ENCODE measurements at places on chromosomes 16 and 17.

DNA sequence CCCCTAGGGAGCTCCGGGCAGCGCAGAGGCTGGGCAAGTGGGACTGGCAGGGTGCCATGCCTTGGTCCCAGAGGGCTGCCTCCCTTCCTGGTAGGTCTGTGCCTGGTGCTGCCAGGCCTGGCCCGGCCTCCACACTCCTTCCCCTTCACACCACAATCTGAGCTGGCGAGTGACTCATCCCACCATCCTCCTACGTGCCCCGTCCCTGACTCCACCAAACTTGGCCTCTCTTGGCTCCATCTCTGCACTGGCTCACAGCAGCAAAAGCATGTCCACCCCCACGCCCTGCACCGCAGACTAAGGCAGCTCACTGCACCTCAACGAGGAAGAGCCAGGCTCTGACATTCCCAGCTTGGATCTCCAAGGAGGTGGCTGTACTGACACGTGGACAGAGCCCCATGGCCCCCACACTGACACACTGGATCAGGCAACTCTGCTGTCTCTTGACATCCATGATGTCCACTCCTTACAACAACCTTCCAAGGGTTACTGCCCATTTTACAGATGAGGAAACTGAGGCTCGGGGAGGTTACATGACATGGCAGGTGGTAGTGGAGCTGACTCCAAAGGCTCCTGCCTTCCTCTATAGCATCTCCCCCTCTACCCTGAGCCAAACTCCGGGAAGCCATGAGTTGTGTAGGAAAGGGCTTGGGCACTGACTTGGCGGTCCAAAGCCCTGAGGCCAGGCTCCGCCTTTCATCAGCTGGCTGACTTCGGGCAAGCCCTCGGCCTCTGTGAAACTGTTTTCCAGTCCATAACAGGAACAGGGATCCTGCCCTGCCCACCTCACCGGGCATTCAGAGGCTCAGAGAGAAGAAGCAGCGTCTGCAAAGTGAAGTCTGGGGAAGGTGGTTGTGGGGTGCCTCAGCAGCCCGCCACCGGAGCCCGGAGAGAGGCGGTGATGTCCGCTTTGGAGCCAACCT lies 20.1 kb upstream of the KRT19 start:
- DNase-seq, result peak; percentile 88

DNA sequence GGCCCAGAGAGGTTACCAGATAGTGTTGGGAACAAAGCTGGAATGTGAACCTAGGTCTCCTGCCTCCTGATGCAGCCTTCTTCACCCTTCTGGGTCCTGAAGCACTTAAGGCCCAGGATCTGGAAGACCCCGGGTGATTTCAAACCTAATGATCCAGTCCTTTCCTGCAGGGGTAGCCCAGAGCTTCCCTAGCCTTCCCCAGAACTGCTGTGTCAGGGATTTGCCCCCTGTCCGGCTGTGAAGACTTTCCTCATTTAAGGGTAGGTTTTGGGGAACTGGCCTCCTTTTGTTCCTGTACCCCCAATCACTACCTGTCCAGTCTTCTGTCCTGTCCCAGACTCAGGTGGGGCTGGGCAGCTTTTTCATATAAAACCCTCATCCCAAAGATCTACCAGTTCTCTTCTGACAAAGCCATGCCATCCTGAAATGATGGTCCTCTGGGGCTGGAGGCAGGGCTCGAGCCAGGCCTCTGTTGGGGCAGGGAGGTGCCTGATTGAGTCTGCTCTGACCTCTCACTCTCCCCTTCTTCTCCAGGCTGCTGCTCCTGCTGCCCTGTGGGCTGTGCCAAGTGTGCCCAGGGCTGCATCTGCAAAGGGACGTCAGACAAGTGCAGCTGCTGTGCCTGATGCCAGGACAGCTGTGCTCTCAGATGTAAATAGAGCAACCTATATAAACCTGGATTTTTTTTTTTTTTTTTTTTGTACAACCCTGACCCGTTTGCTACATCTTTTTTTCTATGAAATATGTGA lies 1.3 kb downstream of the MT1X start:
- DNase-seq, result no peak

GRCh38 chr16:71721066-71721740 lies 3.3 kb downstream of the PHLPP2 start:
- no peak for DNase-seq

GRCh38 chr17:7982173-7982572 lies 20.2 kb upstream of the GUCY2D start:
- no peak for DNase-seq

GRCh38 chr16:35741546-35741945 lies 2282.1 kb downstream of the TP53TG3F start:
- no peak for DNase-seq

GRCh38 chr17:66302761-66303626 lies 581 bp downstream of the PRKCA start:
- peak; percentile 35 for DNase-seq

DNA sequence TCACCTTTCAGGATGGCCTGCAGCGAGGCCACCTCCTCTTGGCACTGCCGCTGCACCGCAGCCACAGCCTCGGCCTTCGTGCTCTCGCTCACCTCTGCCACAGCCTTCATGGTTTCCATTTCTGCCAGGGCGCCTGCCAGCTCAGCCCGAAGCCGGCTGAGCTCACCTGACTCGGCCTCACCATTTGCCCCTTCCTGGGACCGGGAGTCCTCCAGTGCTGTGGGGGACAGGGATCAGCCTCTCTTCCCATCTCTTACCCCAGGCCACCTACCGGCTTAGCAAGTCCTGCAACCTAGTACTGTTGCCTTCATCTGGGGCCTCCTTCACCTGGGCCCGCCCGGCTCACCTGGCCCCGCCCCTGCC lies 658 bp downstream of the RABEP2 start:
- DNase-seq, result no peak

- DNase-seq, result no peak
Measured at GRCh38 chr16:50302472-50303005, 36.2 kb downstream of the ADCY7 start.

DNA sequence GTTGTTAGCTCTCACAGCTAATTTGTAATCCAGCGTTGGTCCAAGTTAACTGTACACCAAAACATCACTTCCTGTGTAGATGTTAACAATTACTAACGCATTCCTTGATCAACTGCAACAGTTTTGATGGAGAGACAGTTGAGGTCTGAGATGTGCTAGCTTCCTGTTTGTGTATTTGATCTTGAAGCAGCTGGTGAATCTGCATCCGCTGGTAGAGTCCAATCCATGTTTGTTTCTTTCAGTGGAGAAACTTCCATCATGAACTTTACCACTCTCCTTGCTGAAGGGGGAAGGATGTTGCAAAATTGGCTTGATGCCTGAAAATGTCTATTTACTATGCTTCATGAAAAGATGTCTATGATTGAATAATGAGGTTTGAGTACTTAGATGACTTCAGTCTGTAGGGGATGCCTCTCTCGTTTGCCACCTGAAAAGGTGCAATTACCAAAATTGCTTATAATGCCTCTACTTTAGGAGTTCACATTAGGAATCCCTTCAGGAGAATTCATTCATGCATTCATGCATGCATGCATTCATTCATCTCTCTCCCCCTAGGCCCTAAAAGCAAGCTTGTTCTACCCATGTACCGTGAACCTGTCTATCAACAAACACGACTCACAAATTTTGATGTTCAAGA lies 39.6 kb upstream of the ZKSCAN2 start:
- no peak for DNase-seq

DNA sequence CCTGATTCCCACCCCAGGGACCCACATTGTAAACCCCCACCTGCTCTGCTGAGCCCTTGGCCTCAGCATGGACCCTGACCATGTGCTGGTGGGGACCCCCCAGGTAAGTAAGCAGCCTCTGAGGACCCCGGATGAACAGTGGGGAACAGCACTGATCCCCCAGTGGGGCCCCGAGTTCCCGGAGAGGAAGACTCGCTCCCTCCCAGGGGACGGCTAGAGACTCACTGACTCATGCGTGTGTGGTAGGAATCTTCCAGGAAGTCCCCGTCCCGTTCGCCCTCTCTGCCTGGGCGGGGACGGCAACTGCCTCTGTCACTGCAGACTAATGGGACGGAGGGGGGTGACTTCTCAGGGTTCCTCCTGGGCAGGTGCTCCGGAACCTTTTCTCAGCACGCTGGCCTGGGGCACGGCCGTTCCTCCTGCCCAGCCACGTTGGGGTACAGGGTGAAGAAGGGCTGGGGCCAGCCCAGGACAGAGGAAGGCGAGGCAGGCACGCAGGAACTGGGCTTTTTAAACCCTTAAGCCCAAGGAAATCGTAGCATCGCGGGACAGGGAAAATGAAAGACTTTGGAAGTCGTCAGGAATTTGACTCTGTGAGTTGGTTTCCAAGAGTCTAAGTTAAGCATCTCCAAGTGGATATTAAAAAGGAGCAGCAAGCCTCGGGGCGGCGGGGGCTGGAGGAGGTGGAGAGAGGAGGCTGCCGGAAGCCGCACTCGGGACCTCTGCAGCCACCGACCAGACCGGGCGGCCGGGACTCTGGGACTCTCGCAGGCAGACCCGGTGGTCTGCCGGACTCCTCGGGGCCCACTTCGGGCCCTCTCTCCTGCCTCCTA lies 178.7 kb downstream of the SEC14L1 start:
- peak; percentile 63 for DNase-seq

- DNase-seq, result no peak
Measured at GRCh38 chr17:55704401-55704800, 18.3 kb downstream of the TMEM100 start.

DNA sequence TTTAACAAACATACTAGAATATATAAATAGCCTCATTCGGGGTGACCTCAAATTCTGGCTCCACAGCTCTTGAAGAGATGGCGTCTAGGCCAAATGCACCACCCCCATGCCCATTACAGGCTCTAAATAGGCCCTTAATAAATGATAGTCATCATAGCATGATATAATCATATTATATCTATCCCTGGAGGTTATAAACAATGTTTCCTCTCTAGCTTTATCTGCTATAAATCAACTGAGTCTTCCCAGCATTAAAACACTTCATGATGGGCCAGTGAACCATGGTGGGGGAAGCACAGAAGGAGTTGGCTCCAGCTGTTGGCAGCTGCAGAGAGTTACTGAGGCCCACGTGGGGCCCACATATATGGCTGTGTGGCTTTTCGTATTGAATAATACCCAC lies 214.9 kb upstream of the MPHOSPH6 start:
- DNase-seq, result no peak

DNA sequence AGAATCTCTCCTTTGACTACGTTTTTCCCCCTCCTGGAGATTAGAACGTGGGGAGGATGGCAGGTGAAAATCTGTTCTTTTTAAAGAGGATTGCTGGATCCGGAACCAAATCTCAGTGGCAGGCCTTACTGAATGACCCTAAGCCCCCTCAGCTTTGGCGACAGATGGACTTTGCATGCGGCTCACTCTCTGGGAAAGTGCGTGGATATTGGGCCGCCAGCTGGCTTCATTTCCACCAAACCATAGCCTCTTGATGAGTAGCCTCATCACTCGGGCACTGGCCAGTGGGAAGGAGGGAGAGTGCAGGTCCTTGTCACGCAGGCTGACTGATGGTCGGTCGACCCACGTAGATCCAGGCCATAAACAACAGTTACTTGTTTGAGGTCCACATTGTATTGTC lies 31.3 kb upstream of the CCDC182 start:
- DNase-seq, result no peak

DNA sequence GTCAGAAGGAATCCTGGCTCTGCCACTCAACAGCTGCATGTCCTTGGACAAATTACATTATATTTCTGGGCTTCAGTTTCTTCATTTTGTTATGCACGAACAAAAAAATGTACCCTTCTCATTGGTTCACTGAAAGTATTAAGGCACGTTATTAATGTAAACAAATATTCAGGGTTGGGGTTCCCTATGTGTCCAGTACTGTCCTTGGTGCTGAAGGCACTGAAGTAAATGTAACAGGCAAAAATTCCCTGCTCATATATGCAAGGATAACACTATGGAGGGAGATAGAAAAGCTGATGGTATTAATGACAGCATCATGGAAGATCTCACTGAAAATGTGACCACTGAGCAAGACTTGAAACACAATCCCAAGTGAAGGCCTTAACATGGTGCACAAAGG lies 386.6 kb downstream of the XYLT1 start:
- DNase-seq, result no peak

DNA sequence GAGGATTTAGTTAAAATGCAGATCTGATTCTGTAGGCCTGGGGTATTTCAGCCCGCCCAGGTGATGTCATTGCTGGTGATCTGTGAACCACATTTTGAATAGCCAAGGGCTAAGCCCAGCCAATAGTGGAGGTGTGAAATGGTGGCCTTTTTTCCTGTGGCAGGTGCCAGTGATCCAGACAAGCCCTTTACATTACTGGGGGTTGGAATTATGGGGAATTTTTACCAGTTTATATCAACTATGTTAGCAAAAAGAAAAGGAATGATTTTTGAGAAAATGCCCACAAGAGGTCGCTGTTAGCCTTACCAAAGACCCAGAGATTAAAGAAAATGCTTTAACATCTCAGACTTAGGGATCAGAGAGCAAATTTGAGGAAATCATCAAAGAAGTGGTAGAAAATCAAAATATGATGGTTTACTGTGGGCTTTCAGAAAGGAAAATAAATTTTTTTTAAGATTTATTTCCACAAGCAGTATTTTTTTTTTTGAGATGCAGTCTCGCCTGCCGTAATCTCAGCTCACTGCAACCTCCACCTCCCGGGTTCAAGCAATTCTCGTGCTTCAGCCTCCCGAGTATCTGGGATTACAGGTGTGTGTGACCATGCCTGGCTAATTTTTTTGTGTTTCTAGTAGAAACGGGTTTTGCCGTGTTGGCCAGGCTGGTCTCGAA lies 3.9 kb downstream of the VPS35L start:
- DNase-seq, result peak; percentile 60

GRCh38 chr17:44014133-44014436 lies 678 bp downstream of the TMEM101 start:
- no peak for DNase-seq
